ENCODE measurements at places on chromosomes 2 and 18.

DNA sequence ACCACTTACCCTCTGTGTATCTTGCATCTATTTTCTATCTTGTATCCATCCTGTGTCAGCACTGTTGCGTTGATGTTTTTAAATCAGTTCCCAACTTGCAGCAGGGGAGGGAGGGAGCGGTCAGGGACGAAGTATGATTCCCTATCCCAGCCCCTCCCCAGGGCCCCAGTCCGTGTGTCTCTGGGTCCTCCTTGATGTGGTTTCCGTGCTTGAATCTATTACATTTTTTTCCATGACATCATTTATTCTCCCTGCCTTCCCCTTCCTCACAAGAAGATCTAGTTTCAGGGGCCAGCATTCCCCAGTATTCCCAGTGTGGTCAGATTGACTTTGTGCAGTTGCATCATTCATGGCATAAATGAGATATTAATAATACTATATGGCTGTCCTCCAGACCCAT is 479.3 kb downstream of the PTPRM start:
- DNase-seq, result no peak

- peak; percentile 78 for DNase-seq
These were observed 35.8 kb upstream of the PGAP1 start for GRCh38 chr2:196962325-196962724.

GRCh38 chr2:232225429-232225828 is 153.1 kb upstream of the ALPP start:
- no peak for DNase-seq

DNA sequence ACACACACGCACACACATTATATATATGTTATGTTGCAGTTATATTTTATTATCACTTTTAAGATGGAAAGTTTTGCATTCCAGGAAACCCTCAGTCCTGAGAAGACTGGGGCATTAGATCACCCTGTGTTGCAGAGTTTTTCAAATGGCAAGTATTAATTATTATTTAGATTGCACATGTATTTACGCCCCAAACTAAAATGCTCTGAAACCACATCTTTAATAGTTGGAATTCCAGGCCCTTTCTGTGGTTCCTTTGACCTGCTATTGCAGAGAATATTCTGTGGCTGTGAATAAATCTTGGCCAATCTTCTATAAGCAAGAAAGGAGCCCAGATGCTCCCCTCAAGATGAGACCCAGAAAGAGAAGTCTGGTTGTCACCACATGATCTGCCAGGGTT is 427.0 kb upstream of the TNP1 start:
- DNase-seq, result no peak

DNA sequence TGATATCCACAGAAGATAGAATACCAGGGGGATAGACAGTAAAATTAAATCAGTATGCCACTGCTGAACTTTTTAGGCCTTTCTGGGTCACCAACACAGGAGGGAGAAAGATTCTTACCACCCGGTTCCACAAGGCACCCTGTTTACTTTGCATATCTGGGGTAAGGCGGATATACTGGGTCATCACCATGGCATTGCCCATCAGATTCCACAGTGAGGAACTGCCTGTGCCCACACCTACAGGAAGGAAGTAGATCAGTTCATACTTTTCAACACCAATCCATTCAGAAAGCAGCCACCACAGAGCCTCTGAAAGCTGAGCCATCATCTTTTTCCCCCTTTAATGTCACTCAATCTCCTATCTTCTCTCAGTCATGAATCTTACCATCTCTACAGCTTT is 2.0 kb downstream of the LMAN2L start:
- peak; percentile 12 for DNase-seq

- no peak for DNase-seq
These were observed 1662.9 kb downstream of the SUCLG1 start for GRCh38 chr2:82796132-82796531.

GRCh38 chr2:111116843-111117597 is 3.7 kb upstream of the BCL2L11 start:
- peak; percentile 80 for DNase-seq

GRCh38 chr2:6877402-6878304 is at the start of gene RSAD2:
Gene RSAD2 (plus strand): TSS chr2:6877777. CDS start chr2:6877801, 24 bp downstream.
- DNase-seq, result peak; percentile 66

DNA sequence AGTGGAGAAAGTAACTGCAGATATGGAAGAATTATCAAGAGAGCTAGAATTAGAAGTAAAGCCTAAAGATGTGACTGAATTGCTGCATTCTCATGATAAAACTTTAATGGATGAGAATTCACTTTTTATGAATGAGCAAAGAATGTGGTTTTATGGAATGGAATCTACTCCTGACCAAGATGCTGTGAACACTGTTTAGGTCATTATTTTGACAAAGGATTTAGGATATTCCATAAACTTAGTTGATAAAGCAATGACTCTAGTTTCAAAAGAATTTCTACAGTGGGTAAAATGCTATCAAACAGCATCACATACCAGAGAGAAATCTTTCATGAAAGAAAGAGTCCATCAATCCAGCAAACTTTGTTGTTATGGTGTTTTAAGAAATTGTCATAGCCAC is 1317.7 kb upstream of the ACVR2A start:
- no peak for DNase-seq

- DNase-seq, result no peak
These were observed 471.7 kb downstream of the THSD7B start for GRCh38 chr2:137237055-137237454.

DNA sequence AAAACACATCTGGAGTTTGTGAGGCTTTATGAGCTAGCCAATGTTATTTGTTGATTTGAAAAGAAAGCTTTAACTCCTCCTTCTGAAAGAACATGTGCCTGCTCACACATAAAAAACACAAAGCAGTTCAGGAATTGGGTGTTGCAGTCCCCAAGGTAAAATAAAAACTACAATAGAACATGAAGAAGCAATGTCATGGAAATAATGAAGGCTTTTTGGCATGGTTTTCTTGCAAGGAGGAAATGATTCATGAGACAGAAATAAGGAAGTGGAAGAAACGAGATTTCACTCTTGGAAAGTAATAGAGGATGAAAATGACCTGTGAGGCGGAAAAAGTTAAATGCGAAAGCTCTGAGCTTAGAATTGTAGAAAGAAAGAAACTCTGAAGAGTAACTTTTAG is 81.1 kb downstream of the TRIB2 start:
- DNase-seq, result no peak

DNA sequence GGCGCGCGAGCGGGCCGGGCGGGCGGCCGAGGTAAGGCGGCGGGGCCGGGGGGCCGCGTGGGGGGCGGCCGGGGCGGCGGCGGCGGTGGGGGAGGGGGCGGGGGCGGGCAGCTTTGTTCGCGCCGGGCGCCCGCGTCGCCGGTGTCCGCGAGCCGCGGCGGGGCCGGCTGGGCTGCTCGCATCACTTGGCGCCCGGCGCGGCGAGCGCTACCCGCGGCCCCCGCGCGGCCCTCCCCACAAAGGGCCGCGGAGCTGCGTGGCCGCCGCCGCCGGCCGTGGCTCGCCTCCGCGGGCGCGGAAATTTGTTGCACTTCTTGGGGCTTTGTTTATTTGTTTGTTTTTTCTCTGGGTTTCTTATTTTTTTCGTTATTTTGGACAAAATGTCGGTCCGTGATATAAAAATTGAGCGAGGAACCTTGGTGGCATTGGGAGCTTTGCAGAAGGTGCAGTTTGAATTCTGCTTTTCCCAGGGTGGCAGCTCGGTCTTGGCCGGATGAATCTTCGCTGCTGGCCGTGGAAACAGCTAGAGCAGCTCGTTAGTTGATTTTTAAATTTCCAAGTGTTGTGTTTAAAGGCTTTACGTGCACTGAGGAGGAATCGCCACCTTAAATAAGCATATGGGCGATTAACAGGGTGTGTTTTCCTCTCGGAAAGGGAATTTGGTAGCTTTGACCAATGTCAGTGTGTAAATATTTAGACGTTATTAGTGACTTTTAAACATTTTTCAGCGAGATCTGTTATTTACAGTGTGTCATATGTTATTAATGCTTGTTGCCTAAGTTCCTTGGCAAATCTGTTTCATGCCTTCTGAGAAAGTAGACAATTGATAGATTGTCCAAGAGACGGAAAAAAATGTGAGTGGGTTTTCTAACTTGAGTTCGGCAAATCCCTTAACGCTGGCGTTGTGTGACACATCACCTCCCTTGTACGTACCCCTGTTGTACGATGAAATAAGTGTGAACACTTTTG is 822 bp downstream of the UBE2E3 start:
- DNase-seq, result peak; percentile 25

GRCh38 chr2:71934595-71935261 is 212.9 kb downstream of the CYP26B1 start:
- no peak for DNase-seq

DNA sequence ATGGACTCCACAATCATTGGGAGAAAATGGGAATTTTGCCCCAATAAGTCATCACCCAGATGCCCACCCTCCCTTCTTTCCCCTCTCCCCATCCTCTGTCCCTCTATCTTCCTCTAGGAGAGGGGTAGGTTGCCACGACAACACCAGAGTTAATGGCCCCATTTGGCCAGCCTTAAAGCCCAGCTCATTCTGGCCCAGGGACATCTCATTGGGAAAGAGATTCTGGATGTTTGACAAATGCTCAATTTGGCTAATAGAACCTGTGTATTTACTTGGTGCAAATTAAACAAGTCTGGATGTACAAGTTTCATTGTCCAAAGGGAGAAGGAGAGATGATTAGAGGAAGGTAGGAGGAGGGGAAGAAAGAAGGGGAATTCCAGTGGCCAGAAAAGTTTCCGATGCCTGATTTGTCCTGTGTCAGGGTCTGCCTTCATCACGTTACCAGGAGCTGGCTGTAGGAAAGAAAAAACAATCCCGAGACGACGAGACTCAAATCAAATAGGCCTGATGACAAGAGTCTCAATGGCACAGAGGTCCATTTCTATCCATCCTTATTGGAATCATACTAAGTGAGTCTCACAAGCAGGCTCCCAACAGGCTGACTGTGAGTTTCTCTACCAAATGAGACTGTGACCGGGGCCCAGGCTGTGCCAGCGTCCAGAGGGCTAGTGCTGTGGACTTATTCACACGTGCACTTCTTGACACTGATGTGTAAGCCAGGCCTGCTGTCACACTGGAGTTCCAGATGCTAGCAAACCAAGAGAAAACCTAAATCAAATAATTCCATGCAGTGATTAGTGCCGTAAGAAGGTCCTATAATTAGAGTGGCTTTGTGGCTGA is 265.2 kb upstream of the APCDD1 start:
- DNase-seq, result no peak

- peak; percentile 47 for DNase-seq
These were observed 2.4 kb downstream of the FBXO48 start for GRCh38 chr2:68464651-68465050.

DNA sequence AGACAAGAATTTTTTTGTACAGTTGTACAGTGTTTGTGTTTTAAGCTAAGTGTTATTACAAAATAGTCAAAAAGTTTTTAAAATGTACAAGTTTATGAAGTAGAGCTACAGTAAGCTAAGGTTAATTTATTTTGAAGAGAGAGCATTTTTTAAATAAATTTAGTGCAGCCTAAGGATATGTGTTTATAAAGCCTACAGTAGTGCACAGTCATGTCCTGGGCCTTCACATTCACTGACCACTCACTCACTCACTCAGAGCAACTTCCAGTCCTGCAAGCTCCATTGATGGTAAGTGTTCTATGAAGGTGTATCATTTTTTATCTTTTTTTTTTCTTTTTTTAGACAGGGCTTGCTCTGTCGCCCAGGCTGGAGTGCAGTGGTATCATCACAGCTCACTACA is 44.2 kb downstream of the SFXN5 start:
- DNase-seq, result no peak

DNA sequence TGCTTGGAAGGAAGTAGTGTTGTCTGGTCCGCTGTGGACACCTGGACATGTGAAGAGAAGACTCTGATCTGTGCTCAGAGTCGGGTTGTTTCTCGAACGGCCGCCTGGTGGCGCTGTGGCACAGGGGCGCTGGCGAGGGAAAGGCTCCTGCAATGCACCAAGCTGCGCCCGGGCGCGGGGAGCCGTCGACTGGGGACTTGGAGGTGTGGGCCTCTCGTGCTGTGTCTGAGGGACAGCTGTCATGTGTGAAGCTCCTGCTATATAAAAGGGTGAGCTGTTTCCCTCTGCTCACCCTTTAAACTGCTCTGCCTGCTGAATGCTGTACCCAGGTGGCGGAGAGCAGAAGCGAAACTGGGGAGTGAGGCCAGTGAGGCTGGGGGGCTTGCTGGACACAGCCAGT is 44.0 kb downstream of the GNAL start:
- peak; percentile 79 for DNase-seq

DNA sequence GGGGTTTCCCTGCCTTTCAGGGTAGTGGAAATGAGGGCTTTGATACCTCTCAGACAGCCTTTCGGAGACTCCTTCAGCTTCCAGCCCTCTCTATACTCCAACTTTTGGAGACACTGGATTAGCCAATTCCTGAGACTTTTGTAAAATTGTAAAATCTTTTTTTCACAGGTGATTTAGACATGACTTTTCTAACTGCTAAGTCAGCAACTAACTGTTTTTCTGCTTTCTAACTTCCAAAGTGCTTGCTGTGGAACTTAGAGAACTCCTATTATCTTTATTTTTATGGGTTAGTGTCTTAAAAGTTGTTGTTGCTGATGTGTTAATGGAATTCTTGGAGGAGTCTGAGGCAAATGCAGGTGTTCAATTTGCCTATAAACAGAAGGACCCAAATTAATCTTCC is 616.7 kb upstream of the ID2 start:
- DNase-seq, result no peak

DNA sequence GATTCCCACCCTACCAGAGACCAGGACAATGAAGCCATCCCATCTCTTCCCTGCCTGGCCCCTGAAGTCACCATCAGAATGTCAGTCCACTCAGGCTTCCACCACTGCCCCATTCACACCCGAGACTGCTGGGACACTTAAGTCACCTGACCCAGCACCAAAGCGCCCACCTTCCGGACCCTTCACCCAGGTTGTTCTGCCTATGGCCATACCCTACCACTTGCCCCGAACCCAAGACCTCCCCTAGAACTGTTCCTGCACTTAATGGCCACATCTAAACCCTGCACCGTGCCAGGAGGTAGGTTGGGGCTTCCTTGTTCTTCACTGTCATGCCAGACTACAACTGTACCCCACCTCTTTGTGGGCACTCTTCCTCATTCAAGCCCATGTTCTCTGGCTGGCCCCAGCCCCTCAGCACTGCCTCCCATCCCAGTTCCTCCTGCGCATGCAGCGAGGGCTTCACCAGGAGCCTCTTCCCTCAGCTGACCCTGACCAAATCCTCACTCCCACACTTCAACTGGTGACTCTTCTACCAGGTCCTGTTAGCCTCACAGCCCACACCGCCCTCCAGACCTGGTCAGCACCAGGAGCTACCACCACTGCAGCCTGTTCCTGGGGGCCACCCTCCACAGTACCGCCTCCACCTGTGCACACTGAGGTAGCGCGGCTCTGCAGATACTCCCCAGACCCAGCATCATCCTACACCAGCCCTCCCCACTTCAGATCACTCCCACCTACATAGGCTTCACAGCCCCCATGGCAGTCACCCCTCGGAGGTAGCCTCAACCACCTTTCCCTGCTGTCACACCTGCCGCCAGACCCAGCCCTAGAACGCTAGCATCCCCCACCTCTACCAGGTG is 8.3 kb upstream of the ADRA2B start:
- DNase-seq, result no peak
